Type B pancreatic cell (in vitro differentiated cells): ENCODE measurements at places on chromosomes 11 and 22. TPM values are rescaled to one million over a fixed set of nuclear protein-coding genes. Genes with fewer than 3 reads are reported as not detected.

DNA sequence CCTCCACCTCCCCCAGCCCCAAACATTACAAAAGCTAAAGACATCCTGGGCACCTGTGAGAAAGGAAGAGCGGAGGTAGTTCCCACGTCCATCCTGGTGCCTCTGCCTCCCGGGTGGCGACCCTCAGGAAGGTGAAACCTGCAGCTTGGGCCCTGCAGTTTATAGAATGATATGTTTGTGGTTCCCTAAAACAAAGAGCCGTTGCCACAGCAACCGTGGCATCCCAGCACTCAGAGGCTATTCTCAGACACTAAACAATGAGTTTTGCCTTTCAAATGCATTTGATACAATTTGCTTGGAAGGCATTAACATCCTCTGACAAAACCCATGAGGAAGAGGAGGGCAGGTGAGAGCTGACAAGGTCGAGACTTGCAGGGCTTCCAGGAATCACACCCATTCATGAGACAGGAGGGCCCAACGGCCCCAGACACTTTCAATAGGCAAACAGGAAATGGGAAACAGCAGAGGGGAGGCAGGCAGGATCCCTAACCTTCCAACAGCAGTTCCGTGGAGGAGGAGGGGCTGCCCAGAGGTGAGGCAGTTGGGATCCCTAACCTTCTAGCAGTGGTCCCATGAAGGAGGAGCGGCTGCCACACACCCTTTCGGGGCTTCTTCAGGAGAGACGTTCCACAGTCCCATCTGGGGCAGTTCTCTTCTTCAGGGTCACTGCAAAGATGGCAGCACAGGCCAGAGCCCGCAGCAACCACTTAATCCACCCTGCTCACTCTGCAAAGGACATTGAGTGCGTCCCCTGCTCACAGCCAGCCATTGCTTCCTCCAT lies 379.2 kb downstream of the SHANK2 start:
- no peaks in the 10 kb centered on the region for H3K27me3 ChIP-seq
- H3K4me3 ChIP-seq, result no peak overlapping the region
- H3K36me3 ChIP-seq, result no peaks in the 10 kb centered on the region
- no peak for DNase-seq
- peaks cover 8% of the 10 kb centered on the region for H3K4me1 ChIP-seq

DNA sequence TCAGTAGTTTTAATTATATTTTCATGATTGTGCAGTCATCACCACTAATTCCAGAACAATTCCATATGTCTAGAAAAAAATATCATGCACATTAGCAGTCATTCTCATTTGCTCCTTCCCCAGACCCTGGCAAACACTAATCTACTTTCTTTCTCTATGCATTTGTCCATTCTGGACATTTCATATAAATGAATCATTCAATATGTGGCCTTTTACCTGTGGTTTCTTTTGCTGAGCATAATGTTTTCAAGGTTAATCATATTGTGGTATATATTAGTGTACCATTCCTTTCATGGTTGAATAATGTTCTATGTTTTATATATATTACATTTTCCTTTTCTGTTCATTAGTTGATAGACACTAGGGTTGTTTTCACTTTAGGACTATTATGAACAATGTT lies 811.1 kb upstream of the RAG2 start:
- H3K36me3 ChIP-seq, result no peaks in the 10 kb centered on the region
- H3K4me1 ChIP-seq, result no peaks in the 10 kb centered on the region
- no peak overlapping the region for H3K27ac ChIP-seq
- no peaks in the 10 kb centered on the region for H3K27me3 ChIP-seq
- no peak for DNase-seq

DNA sequence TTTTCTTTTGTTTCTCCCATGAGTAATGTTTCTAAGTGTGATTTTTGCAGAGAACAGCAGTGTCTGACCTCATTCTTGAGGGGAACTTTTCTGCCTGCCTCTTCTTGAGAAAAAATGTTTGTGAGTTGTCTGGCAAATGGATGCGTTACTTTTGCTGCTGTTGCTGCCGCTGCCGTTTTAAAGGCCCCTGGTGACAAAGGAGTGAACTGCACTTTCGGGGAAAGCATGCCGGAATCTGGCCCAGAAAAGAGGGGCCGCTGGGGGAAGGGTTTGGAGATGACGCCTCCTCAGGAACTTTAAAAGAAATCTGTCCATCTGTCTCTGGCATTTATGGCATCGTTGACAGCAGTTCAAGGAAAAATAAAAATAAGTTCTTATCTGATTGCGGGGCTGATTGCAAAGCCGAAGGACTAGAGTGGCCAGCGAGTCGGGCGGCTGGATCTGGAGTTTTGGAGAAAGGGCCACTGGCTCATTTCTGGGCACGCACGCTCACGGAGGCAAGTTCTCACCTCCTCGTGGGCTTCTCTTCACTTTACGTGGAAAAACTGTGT lies 16.5 kb downstream of the ZBTB16 start:
- H3K4me3 ChIP-seq, result peak overlapping the region; percentile 41
- H3K36me3 ChIP-seq, result no peaks in the 10 kb centered on the region
- H3K27ac ChIP-seq, result no peak overlapping the region
- DNase-seq, result no peak
- H3K4me1 ChIP-seq, result peaks cover 70% of the 10 kb centered on the region
- H3K27me3 ChIP-seq, result peaks cover 82% of the 10 kb centered on the region

- no peaks in the 10 kb centered on the region for H3K4me1 ChIP-seq
- no peak overlapping the region for H3K4me3 ChIP-seq
- no peak for DNase-seq
- H3K27ac ChIP-seq, result no peak overlapping the region
- H3K36me3 ChIP-seq, result no peaks in the 10 kb centered on the region
These were observed 2.7 kb downstream of the CADM1 start for GRCh38 chr11:115501502-115501892.

DNA sequence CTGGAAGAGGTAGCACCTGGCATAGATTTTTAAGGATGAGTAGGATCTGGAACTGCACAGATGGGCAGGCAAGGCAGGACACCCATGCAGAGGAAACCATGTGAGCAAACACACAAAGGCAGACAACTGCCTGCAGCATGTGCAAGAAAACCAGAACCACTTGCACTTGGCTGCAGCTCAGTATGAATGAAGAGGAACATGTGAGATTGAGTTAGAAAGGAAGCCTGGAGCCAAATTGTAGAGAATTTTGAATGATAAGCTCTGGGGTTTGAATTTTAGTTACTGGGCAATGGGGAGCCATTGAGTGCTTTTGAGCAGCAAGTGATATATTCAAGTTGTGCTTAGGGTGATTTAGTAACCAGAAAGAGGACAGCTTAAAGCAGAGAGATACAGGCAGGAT lies 583.4 kb downstream of the SOX6 start:
- no peak for DNase-seq
- H3K4me3 ChIP-seq, result peak overlapping the region; percentile 60
- H3K27ac ChIP-seq, result no peak overlapping the region
- peaks cover 3% of the 10 kb centered on the region for H3K36me3 ChIP-seq
- peaks cover 23% of the 10 kb centered on the region for H3K27me3 ChIP-seq

DNA sequence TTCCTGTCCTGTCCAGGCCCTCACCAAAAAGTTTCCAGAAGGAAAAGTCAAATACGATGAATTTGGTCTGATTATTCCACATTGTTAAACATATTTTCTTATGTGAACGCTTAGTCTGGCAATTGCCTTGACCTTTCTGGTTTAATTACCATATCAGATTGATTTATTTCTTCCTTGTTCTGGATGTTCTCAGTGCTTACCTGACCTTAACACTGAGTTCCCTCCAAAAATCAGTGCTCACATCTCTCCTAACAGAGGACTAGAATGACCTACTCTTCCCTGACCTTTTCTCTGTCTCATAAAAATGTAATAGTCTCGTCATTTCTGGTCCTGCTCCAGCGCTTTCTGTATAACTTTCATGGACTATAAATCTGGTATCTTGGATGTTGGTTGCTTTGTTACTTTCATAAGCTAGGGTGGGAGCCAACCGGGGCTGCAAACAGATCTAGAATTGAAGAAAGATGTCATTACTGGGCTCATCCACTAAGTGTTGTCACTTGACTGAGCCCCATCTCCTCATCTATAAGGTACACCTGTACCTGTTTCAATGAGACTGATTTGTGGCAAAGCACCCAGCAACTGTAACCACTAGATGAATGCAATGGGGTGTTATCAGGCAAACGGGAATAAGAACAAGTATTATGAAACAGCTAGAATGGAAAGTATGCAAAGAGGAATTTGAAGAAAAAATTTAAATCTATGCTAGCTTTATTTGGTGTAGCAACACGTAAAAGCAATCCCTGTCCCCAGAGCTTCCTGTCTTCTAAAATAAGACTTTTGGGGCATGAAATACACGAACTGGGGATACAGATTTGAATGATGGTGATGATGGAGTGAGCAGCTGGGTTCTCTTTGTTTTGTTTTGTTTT lies 2.4 kb downstream of the FADS2 start:
- peaks cover 50% of the 10 kb centered on the region for H3K4me1 ChIP-seq
- no peak overlapping the region for H3K27ac ChIP-seq
- no peak for DNase-seq
- H3K27me3 ChIP-seq, result no peaks in the 10 kb centered on the region

DNA sequence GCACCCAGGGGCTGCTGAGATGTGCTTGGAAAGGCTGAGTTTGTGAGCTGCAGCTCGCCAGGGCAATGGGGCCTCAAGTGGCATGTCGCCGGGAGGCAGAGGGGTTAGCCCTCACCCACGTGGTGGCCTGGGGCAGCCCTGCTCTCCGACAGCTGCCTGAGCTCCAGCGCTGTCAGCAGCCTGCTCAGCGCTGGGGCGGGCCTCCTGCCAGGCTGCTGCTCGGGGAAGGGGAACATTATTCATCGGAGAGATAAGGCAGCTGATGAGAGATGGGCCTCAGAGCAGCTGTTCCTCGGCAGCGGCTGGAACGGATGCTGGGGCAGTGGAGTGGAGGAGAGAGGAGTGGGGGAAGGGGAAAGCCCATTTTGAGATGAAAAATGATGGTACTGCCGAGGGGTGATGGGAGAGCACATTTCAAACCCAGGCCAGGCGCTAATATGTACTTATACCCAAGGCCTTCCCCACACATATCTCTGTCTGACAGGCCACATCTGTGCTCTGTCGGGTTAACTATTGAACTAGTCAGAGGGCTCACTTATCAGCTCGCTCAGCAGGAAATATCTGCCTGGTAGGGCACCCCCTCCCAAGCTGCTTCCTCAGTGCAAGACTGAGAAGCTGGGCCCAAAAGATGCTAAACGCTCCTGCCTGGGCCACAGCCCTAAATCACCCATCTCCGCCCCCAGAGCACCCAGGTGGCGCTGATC lies 79.5 kb downstream of the TIMP3 start:
- peak overlapping the region; percentile 85 for H3K27ac ChIP-seq
- peaks cover 28% of the 10 kb centered on the region for H3K27me3 ChIP-seq
- peak; percentile 77 for DNase-seq
- peaks cover 34% of the 10 kb centered on the region for H3K4me1 ChIP-seq

GRCh38 chr11:5196731-5197130 lies 3.8 kb downstream of the OR51V1 start:
- H3K4me3 ChIP-seq, result no peak overlapping the region
- H3K27me3 ChIP-seq, result peaks cover 4% of the 10 kb centered on the region
- H3K36me3 ChIP-seq, result no peaks in the 10 kb centered on the region
- no peaks in the 10 kb centered on the region for H3K4me1 ChIP-seq

GRCh38 chr11:121650351-121651256 lies 197.8 kb upstream of the SORL1-AS1 start:
- H3K27ac ChIP-seq, result no peak overlapping the region
- no peak overlapping the region for H3K4me3 ChIP-seq
- DNase-seq, result no peak

DNA sequence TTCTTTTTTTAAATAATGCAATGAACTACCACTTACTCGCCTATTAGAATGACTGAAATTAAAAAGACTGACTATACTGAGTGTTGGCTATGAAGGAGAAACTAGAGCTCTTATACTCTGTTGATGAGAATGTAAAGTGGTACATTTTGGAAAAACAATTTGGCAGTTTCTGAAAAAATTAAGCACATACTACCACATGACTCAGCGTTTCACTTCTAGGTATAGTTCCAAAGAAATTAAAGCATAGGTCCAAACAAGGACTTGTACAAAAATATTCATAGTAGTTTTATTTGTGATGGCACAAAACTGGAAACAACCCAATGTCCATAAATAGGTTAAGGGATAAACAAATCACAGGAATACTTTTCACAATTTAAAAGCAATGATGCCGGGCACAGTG lies 22.4 kb upstream of the SLC29A2 start:
- no peaks in the 10 kb centered on the region for H3K4me1 ChIP-seq
- no peaks in the 10 kb centered on the region for H3K36me3 ChIP-seq
- peaks cover 24% of the 10 kb centered on the region for H3K27me3 ChIP-seq

- H3K4me3 ChIP-seq, result no peak overlapping the region
- no peak overlapping the region for H3K27ac ChIP-seq
- no peaks in the 10 kb centered on the region for H3K4me1 ChIP-seq
- H3K36me3 ChIP-seq, result peaks cover 8% of the 10 kb centered on the region
- H3K27me3 ChIP-seq, result no peaks in the 10 kb centered on the region
These were observed 87.4 kb downstream of the TRMU start for GRCh38 chr22:46422896-46423295.

DNA sequence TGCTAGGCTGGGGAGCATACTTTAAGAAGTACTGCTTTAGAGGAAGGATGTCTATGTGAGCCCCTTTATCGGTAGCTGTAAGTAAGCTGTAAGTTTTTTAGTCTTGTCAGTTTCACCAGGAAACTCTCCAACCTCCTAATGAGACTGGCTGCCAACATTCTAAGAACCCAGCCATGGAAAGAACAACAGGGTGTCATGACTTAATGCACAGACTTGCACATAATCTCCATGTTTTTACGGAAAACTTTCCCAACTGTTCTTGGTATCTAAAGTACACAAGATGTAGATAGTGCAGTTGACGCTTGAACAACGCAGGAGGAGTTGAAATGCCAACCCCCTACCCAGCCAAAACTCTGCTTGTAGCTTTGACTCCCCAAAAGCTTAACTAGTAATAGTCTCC lies 9.0 kb downstream of the OR8A1 start:
- H3K36me3 ChIP-seq, result no peaks in the 10 kb centered on the region
- H3K27me3 ChIP-seq, result peaks cover 3% of the 10 kb centered on the region
- DNase-seq, result no peak
- H3K4me3 ChIP-seq, result no peak overlapping the region
- H3K4me1 ChIP-seq, result no peaks in the 10 kb centered on the region

GRCh38 chr22:27614006-27614649 lies 187.4 kb downstream of the MN1 start:
- peak overlapping the region; percentile 58 for H3K4me3 ChIP-seq
- peaks cover 20% of the 10 kb centered on the region for H3K4me1 ChIP-seq
- no peak overlapping the region for H3K27ac ChIP-seq
- no peak for DNase-seq
- peaks cover 19% of the 10 kb centered on the region for H3K27me3 ChIP-seq

- DNase-seq, result no peak
- H3K36me3 ChIP-seq, result no peaks in the 10 kb centered on the region
- peaks cover 31% of the 10 kb centered on the region for H3K27me3 ChIP-seq
These were observed 8.3 kb downstream of the CD44 start for GRCh38 chr11:35147235-35147634.

DNA sequence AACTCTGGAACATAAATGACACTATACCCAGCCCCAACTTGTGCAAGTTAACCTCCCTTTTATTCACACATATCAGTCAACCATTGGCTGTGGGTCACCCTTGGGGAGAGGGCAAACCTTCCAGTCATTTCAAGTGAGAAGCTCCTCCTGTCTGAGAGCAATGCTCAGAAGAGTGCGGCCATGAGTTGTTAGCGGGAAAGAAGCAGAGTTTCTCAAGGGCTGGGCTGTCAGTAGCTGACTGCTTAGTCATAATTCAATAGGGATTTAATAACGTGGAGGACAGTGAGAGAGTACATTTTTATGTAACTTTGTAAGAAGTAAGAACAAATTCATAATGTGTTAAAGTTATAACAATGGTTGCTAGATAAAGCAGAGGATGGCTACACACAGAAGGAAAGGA lies 5.1 kb downstream of the PATE2 start:
- H3K4me1 ChIP-seq, result peaks cover 15% of the 10 kb centered on the region
- DNase-seq, result no peak
- H3K27me3 ChIP-seq, result peaks cover 22% of the 10 kb centered on the region

CTNND1 gene
- 187 and 253 TPM in 2 replicates for total RNA-seq

KRTAP5-7 gene
- total RNA-seq, result not detected in 2 replicates

CYB5R2 gene
- 23.2 and 28.2 TPM in 2 replicates for total RNA-seq

DGCR6 gene
- 5.0 and 7.2 TPM in 2 replicates for total RNA-seq

UPK3A gene
- 0.29 and 0.62 TPM in 2 replicates for total RNA-seq

LMO2 gene
- total RNA-seq, result 12.7 and 13.0 TPM in 2 replicates

NXPE2 gene
- total RNA-seq, result not detected in 2 replicates
